ENCODE measurements at places on chromosomes 1 and 21. TPM values are rescaled to one million over a fixed set of nuclear protein-coding genes. Genes with fewer than 3 reads are reported as not detected.

DNA sequence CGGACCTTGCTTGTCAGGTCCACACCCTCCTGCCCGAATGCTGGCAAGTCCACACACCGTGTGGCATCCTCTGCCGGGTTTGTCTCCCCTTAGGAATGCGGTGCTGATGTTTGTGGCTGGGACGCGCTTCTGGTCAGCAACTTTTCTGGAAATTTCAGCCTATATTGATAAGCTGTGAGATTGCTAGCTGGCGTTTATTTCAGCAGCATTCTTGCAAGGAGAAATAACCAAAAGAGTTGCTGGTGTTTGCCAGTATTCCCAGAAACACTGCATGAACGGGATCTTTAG lies 601 bp downstream of the CEPT1 start:
- peak; percentile 78 for ATAC-seq

GRCh38 chr1:53987880-53988279 lies 30.1 kb downstream of the LDLRAD1 start:
- no peak for ATAC-seq

- ATAC-seq: peak; percentile 65
These were observed 31.6 kb upstream of the NFIA start for GRCh38 chr1:61050541-61051442.

DNA sequence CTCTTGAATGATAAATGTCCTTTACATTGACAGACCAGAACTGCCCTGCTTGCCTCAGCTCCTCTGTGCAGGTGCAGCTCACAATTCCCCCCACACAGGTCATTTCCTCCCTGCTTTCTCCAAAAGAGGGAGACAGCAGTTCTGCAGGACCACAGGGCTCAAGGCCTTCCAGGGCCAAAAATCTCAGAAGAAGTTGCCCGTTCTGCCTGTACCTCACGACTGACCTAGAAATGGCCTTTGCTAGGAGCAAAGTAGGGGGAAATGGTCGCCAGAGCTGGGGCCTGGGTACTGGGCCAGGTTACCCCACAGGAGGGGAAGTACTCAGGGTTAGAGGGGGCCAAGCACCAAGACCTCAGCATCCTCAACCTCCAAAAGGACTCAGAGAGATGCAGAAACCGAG lies 11.1 kb downstream of the RNU1-2 start:
- no peak for ATAC-seq

- ATAC-seq: no peak
These were observed 38.0 kb upstream of the EPS8L3 start for GRCh38 chr1:109801791-109802135.

DNA sequence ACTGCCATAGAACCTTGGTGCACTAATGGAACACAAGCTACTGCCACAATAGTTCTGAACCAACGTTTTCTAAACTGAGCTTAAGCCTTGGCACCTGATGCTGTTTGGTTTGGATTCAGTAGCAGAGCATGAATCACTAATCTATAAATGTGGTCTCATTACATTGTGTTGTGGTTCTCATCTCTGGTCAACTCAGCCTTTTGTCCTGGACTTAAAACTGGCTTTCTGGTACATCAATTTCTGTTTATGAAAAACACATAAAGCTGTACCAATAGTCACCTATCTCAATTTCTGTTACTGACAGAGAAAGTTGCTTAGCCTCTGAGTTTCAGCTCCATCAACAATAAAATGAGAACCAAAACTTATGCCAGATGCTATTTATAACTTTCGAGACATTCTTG lies 197.5 kb upstream of the KIAA0040 start:
- ATAC-seq: no peak

DNA sequence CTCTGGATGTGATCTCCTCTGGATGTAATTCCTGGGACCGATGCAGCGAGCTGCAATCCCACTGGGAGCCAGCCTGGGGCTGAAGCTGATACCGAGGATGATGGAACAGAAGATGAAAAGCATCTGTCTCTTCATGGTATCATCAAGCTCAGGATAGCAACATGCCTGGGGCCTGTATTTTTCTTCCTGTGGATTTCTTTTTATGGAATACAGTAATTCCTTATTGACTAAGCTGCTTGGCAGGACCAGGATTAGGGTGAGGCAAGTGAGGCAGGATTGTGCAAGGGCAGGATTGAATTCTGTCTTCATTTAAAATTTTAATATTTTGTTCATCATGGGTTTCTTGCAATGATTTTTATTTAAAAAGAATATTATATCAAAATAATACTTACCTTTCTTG lies 86.6 kb downstream of the SLC25A24 start:
- no peak for ATAC-seq

DNA sequence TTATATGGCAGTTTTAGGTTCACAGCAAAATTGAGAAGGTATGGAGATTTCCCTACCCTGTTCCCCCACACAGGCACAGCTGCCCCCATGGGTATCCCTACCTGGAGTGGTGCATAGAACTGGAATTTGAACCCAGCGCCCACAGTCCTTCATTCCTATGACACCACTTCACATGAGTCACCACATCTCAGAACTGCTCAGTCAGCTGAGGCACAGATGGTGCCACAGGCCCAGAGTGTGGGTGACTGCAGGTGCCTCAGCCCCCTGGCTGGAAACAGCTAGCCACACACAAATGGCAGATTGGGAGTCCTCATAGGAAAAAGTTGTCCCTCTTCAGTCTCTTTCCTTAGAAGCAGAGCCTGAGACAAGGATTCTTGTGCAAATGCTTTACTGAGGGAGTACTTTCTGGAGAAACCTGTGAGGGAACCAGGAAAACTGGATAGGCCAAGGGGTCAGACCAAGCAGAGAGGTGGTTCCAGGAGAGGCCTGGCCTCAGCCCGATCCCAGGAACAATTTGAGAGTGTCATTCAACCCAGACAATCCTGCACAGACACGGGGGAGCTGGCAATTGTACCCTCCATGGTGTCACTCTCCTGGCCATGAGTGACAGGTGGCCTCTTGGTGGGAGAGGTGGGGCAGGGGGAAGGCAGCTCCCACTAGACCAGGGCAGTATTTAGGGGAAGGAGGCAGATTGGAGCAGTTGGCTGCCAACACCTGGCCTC lies 6.9 kb downstream of the PLA2G2D start:
- peak; percentile 36 for ATAC-seq

- no peak for ATAC-seq
These were observed 212.6 kb downstream of the GREM2 start for GRCh38 chr1:240399381-240399780.

DNA sequence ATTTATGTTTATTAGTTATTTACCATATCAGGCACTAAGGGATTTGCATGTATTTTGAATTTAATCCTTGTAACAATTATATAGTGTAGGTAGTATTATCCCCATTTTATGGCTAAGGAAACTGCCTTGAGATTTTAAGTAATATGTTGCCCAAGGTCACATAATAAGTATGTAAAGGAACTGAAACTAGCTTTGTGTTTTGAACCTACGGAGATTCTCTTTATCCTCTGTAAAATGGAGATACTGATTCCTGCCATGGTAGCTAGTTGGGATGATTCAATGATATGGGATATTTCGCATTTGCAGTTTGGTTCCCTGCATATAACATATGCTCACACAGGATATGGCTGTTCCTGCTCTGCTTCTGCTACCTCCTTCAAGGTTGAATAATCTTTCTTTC lies 144.3 kb downstream of the ST6GALNAC3 start:
- ATAC-seq: no peak

DNA sequence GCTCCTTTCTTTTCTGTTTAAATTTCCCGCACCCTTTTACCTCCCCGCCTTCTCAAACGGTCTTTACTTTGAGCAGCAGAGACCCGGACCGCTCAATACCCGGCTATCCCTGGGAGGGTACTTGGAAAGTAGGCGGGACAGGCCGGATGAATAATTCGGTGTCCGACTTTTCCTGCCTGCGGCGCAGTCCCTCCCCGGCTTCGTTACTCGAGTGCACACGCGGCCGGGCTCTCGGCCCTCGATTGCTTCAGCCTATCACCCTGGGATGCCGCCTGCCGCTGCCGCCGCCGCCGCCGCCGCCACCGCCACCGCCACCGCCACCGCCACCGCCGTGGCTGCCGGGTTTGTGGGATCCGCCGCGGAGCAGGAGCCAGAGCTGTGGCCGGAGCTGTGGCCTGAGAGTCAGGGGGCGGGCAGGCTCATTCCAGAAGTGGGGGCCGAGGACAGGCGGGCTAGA lies 382 bp upstream of the RASAL2 start:
- peak; percentile 96 for ATAC-seq

- ATAC-seq: no peak
These were observed 50.5 kb upstream of the IPO9 start for GRCh38 chr1:201778279-201779065.

DNA sequence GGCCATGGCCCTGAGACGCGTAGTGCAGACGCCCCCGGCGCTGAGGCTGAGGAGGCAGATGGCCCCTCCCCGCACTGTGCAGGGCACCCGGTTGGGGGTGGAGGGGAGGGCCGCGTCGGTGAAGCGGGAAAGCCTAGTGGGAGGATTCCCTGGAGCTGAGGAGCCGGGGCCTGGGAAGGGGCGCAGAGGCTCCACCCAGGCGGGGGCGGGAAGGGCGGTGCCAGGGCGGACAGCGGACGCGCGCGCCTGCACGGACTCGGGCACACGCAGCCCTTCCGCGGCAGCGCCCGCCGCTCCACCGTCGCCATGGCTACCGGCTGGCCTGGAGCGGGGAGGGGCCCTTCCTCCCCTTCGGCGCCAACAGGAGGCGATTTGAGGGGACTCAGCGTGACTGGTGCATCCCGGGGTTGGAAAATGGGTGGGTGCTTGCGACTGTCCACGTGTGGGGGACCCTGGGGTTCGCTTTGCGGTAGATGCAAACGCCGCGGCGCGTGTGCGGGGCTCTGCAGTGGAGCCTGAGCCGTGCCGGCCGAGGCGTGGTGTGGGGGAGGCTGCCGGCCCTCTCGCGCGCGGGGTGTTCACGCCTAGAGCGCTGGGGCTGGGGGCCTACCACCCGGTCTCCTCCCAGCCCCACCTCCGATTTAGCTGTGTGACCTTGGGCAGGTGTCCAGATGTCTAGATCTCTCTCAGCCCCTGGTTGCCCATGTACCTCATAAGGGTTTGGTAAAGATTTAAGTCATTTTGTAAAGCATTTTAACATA lies 35.1 kb downstream of the PTPRF start:
- ATAC-seq: peak; percentile 21

DNA sequence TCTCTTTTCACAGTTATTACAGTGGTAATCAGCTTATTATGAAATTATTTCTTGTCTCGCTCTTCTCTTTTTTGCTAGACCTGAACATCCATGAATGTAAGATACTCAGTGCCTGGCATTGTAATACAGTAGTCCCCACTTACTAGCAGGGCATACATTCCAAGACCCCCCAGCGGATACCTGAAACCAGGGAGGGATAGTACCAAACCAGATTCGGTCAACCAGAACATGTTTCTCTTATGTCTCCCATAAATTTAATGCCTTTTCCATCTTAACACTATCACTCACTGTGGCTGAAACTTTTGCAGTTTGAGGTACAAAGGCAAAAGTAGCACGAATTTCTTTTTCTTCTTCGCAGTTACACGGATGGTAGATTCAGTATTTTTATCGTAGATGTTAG lies 24.6 kb upstream of the B3GALT2 start:
- ATAC-seq: no peak

GRCh38 chr1:198630863-198631262 lies 8.0 kb upstream of the PTPRC start:
- ATAC-seq: no peak

DNA sequence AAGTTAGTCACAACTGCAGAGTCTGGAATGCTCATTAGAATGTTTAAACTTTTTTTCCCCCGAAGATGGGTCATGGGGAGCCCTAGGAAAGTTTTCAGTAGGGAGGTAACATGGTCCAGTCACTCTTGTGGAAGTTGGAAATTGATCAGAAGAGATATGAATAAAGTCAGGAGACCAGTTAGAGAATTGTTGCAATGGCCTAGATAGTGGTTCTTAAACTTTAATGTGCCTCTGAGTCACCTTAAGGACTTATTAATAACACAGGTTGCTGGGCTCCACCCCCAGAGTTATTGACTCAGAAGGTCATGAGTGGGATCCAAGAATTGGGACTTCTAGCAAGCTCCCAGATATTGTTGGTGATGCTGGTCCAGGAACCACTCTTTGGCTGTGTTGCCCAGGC lies 3.2 kb upstream of the TFAP2E start:
- ATAC-seq: no peak

GRCh38 chr1:227316456-227316855 lies 1.8 kb downstream of the CDC42BPA start:
- ATAC-seq: no peak

DNA sequence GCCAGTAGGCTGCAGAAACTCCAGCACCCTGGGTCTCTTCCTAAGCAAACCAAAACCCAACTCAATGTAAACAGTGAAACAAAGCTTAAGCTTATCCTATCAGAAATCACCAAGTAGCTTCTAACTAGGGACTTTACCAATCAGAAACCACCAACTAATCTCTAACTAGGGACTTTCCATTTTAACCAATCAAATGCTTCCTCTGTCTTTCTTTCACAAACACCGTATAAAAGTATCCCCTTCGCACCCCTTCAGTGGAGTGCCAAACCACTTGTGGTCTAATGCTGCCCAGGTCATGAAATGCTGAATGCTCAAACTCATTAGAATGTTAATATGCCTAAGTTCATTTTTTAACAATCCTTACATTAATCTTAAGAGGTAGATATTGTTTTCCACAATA lies 250.5 kb upstream of the DUSP10 start:
- ATAC-seq: no peak

DNA sequence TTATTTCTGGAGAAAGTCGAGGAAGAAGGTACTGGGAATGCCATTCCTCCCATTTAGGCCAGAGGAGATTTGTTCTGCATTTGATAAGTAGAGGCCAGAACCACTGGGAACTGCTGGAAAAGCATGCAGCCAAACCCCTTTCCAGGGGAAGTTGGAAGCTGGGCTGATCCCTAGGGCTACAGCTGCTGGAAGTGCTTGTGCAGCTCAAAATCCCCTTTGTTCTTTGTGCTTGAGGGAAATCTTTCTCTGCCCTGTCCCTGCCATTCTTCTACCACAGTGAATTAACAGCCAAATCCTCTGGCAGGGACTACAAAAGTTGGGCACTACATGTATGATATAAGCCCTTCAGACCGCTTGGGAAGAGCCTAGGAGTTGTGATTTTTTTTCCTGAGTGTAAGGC lies 734.1 kb downstream of the LRRIQ3 start:
- ATAC-seq: no peak

PRELP gene
- total RNA-seq: 1.5 TPM

WDR4 gene
- 19.8 TPM for total RNA-seq

MANEAL gene
- 3.1 TPM for total RNA-seq

RHBDL2 gene
- total RNA-seq: 16.1 TPM

HFM1 gene
- total RNA-seq: 0.08 TPM

KCNA3 gene
- total RNA-seq: 0.28 TPM

PLEKHA6 gene
- total RNA-seq: 11.1 TPM

FAM110D gene
- total RNA-seq: 0.68 TPM

HHIPL2 gene
- total RNA-seq: 0.08 TPM
